NCI-H345 (cell line): ENCODE measurements at places on chromosomes 7 and 10.

- DNase-seq = no peak
These were observed at the start of gene RBP4 for GRCh38 chr10:93601146-93601773. Gene RBP4, minus strand, starts transcription at chr10:93601235. Its CDS starts 207 bp downstream, at chr10:93601028.

GRCh38 chr10:117477961-117478670, 64.4 kb upstream of the EMX2 start:
- no peak for DNase-seq

- no peak for DNase-seq
These were observed 50.4 kb upstream of the ZNF365 start for GRCh38 chr10:62323751-62324150.

DNA sequence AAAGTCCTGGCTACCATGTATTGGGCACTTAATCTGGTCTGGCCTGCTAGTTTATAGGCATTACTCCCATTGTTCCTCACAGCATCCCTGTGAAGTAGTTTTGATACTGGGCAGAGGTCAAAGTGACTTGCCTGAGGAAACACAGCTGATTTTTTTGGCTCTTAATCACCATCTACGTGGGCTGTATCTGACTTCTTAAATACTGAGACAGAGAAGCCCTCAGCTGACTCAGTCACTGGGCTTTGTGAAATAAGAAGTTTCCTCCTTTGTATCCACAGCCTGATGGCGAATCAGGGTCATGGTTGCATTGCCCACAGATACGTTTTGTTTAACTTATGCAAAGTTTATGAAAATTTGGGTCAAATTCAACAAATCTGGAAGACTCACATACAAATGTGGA, 13.2 kb downstream of the TACR2 start:
- DNase-seq = no peak

DNA sequence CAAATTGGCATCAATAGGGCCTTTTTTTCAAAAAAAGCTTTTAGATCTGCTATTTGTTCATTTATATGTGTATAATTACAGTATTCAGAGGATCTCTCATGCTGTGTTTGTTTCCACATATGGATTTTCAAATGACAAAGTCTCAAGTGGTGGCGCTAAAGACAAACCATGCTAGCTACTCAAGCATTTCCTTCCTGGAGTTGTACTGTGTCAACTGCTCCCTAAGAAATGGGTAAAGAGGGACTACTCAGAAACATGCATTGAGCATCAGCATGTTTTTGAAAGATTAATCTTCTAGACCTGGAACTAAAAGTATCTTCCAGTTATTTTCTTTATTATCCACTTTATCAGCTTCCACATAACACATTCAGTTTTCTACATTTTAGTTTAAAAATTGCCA, 12.7 kb downstream of the CNTNAP2 start:
- DNase-seq = no peak

DNA sequence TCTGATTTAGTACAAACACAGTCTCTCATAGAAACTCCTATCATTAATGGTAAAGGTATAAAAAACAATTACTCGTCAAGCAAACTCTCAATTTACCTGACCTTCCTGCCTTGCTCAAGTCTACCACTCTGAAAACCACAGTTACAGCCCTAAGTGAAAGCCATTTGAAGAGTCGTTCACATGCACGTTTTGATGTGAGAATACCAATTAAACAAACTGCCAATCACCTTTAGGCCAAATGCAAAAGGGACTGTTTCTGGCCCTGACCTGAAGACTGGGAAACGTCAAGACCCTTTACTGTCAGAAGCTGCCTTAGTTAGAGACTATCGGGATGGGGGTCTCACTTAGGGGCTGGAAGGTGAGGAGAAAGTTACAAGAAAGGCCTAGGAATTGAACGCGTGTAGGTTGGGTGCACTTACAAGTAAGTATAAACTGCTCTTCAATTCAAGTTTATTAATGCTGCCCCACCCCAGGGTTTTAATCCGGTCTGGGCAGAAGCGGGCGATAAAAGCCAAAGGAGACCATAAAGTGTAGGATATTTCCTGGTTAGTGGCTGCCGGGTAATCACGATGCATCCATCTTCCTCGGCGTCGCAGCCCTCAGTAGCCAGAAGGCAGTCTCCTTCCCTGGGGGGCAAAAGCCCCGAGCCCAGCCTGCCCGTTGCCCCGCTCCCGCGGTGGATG, 935 bp downstream of the TM9SF3 start:
- DNase-seq = peak; percentile 14

GRCh38 chr10:106978756-106979155, 185.8 kb downstream of the SORCS1 start:
- no peak for DNase-seq

- no peak for DNase-seq
These were observed 8.4 kb downstream of the EPDR1 start for GRCh38 chr7:37928878-37929277.

GRCh38 chr7:98848918-98849317, 20.9 kb downstream of the TMEM130 start:
- DNase-seq = no peak

DNA sequence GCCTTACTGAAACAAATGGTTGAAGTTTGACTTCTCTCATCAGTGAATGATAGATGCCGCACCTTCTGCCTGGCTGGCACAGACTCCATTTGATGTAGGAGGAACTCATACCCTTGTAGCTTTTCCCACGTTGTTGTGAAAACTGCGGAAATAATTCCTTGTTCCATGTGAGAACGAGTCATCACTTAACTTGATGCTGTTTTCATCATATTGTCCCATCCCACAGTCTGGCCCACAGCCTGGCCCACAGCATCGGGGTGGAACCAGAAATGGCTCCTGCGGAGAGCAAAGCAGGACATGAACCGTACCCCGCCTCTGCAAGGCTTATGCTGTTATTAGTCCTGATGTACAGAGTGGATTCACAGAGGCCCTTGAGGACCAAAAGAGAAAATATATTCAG, 587.0 kb downstream of the SDK1 start:
- DNase-seq = no peak

GRCh38 chr10:102615361-102615760, 28.9 kb upstream of the TRIM8 start:
- no peak for DNase-seq

- no peak for DNase-seq
These were observed 48.5 kb downstream of the ANLN start for GRCh38 chr7:36438211-36438610.
